ENCODE measurements at places on chromosomes 2 and 18. TPM values are rescaled to one million over a fixed set of nuclear protein-coding genes. Genes with fewer than 3 reads are reported as not detected.

Gene PTPRN
- 1.1 TPM for total RNA-seq

Gene GALR1
- total RNA-seq: not detected

Gene C2orf78
- not detected for total RNA-seq

Gene CAD
- 55.7 TPM for total RNA-seq

Gene RAX
- total RNA-seq: not detected

Gene NEURL3
- 0.67 TPM for total RNA-seq

Gene DNAH6
- total RNA-seq: 0.05 TPM

Gene DLX1
- total RNA-seq: 3.2 TPM

Gene CTLA4
- total RNA-seq: not detected

Gene LOXHD1
- total RNA-seq: not detected

Gene PDE1A
- total RNA-seq: 0.11 TPM

Gene VAMP8
- total RNA-seq: 15.7 TPM

Gene CACNB4
- 0.08 TPM for total RNA-seq

Gene ZC3H15
- 79.6 TPM for total RNA-seq

Gene ACVR1C
- not detected for total RNA-seq

Gene DSC3
- total RNA-seq: 1.6 TPM

Gene COL4A3
- 1.6 TPM for total RNA-seq

Gene CHRND
- total RNA-seq: not detected

Gene RAB17
- 0.23 TPM for total RNA-seq

Gene APCDD1
- not detected for total RNA-seq

Gene SNTG2
- not detected for total RNA-seq

Gene WDR7
- 2.3 TPM for total RNA-seq

Gene ELOA2
- total RNA-seq: not detected

Gene SERPINB3
- not detected for total RNA-seq

Gene FAM98A
- 52.9 TPM for total RNA-seq

Gene KIF3C
- 44.4 TPM for total RNA-seq

Gene RAD51AP2
- total RNA-seq: not detected

Gene MYO1B
- total RNA-seq: 46.1 TPM

Gene IHH
- total RNA-seq: 0.53 TPM

Gene NEB
- 0.20 TPM for total RNA-seq

Gene GALNT1
- 68.3 TPM for total RNA-seq

Gene RGPD5
- total RNA-seq: 4.2 TPM

Gene PSMG2
- total RNA-seq: 69.2 TPM
